Spinal cord (tissue), 10 donors: ENCODE measurements at places on chromosomes 3 and 15. TPM values are rescaled to one million over a fixed set of nuclear protein-coding genes. Genes with fewer than 3 reads are reported as not detected.

The COL6A6 gene
- 6.2 TPM for total RNA-seq

The IGSF10 gene
- total RNA-seq: 9.7 TPM

The ITPKA gene
- 0.89 TPM for total RNA-seq

The SERPINI2 gene
- total RNA-seq: 5.7 TPM

The ACOX2 gene
- total RNA-seq: 33.3 TPM

The SLC12A1 gene
- 1.9 TPM for total RNA-seq

The GOLGA8G gene
- total RNA-seq: not detected

The EHHADH gene
- total RNA-seq: 3.8 TPM

GRCh38 chr3:131075632-131076328 is 49.1 kb downstream of the NEK11 start:
- H3K4me1 ChIP-seq: no peaks in the 10 kb centered on the region
- DNase-seq: no peak
- H3K27ac ChIP-seq: no peak overlapping the region
- no peaks in the 10 kb centered on the region for H3K27me3 ChIP-seq
- H3K36me3 ChIP-seq: no peaks in the 10 kb centered on the region

GRCh38 chr15:42140383-42141070 is 15.9 kb downstream of the PLA2G4F start:
- H3K4me3 ChIP-seq: no peak overlapping the region
- no peaks in the 10 kb centered on the region for H3K4me1 ChIP-seq
- H3K27me3 ChIP-seq: no peaks in the 10 kb centered on the region
- H3K27ac ChIP-seq: no peak overlapping the region
- no peak for DNase-seq

GRCh38 chr15:95875121-95875643 is 455.3 kb upstream of the NR2F2 start:
- H3K4me1 ChIP-seq: no peaks in the 10 kb centered on the region
- no peak overlapping the region for H3K4me3 ChIP-seq
- H3K27ac ChIP-seq: no peak overlapping the region

DNA sequence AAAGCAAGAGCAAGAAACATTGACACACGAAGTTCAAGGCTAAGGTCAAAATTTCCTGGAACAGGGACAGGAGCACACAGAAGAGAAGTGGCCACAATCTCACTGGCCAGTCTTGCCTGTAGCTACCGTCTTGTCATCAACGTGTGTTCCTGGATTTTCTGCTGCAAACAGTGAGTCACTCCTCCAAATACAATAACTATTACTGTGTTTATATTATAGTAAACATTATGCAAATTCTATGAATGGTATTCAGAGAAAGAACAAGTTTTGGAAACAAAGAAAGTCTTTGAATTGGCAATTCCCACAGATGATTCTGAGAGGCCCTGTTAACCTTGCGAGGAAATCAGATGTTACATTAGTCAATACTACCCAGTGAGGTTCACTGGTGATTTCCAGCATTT is 220.5 kb downstream of the FAM43A start:
- no peaks in the 10 kb centered on the region for H3K36me3 ChIP-seq
- DNase-seq: no peak
- no peaks in the 10 kb centered on the region for H3K27me3 ChIP-seq
- H3K4me3 ChIP-seq: no peak overlapping the region

- DNase-seq: no peak
- no peak overlapping the region for H3K27ac ChIP-seq
- H3K27me3 ChIP-seq: no peaks in the 10 kb centered on the region
- no peaks in the 10 kb centered on the region for H3K36me3 ChIP-seq
- H3K4me3 ChIP-seq: no peak overlapping the region
Observed at GRCh38 chr15:71687902-71688508, 122.3 kb upstream of the NR2E3 start.

GRCh38 chr3:179196098-179196497 is 47.9 kb downstream of the PIK3CA start:
- no peak for DNase-seq
- H3K4me3 ChIP-seq: no peak overlapping the region
- H3K4me1 ChIP-seq: no peaks in the 10 kb centered on the region
- H3K27me3 ChIP-seq: no peaks in the 10 kb centered on the region

DNA sequence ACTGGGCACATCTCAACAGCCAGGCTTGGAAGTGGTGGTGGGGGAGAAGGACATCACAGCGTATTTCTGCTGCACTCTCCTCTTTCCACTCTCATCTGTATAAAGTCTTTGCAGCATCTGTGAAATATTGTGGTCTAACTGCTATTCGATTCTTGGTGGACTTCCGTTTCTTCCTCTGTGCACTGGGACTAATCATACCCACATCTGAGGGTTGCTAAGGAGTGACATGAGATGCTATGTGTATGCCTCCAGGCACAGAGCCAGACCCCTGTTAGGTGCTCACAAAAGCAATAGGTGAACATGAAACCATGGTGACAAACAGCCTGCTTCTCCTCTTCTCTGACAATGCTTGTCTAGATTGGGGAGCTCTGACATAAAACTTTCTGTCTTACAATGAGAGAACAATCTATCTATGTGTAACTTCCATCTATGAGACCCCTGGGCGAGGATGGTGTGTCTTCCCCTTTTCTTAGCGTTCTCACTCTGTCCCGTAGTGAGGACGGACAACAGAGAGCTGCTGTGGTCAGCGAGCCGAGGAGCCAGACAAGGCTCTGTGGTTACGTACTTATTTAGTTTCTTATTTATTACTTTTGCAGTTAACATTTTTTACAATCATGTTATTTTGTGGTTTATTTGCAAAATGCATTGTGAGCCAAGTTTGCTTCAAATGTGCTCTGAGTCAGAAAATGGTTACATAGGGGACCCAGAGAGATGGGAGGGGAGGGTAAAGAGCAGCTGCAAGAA is 196.7 kb upstream of the TPRG1 start:
- no peak for DNase-seq
- no peaks in the 10 kb centered on the region for H3K36me3 ChIP-seq
- H3K27ac ChIP-seq: no peak overlapping the region
- no peak overlapping the region for H3K4me3 ChIP-seq

GRCh38 chr3:27451251-27451650 is 32.9 kb downstream of the SLC4A7 start:
- H3K36me3 ChIP-seq: no peaks in the 10 kb centered on the region
- DNase-seq: no peak
- no peaks in the 10 kb centered on the region for H3K4me1 ChIP-seq
- no peak overlapping the region for H3K4me3 ChIP-seq

DNA sequence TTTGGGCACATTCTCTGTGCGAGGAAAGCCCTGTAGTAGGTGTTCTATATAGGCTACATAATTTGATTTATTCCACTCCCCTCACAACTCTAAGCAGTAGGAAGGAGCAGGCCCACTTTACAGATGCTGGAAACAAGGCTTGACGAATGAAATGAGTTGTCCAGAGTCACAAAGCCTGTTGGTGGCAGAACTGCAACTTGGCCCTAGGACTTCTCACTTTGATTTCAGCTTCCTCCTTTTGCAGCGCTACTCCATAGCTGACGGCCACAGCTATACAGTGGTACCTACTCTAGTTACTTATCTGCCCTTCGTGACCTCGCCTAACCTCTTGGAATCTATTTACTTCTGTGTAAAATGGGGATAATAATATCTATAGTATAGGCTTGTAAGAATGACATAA is 2.5 kb upstream of the IRAK2 start:
- H3K36me3 ChIP-seq: no peaks in the 10 kb centered on the region
- DNase-seq: no peak
- H3K4me3 ChIP-seq: no peak overlapping the region
- H3K27me3 ChIP-seq: no peaks in the 10 kb centered on the region
- H3K27ac ChIP-seq: no peak overlapping the region

DNA sequence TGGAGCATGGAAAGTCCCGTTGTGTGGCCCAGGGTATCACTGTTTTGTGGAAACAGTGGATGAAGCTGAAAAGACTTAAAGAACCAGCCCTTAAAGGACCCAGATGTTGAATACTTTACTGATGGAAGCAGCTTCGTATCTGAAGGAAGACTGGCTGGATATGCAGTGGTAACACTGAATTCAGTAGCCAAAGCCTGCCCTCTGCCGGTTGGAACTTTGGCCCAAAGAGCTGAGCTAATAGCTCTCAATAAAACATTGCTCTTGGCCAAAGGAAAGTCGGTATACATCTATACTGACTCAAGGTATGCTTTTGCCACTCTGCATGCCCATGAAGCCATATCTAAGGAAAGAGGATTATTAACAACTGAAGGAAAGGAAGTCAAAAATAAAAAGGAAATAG is 885.4 kb downstream of the PDCD6IP start:
- H3K4me1 ChIP-seq: no peaks in the 10 kb centered on the region
- no peaks in the 10 kb centered on the region for H3K27me3 ChIP-seq
- no peak overlapping the region for H3K4me3 ChIP-seq
- no peaks in the 10 kb centered on the region for H3K36me3 ChIP-seq
- no peak for DNase-seq

- no peaks in the 10 kb centered on the region for H3K36me3 ChIP-seq
- no peak for DNase-seq
- no peaks in the 10 kb centered on the region for H3K27me3 ChIP-seq
Observed at GRCh38 chr3:192879346-192880031, 38.2 kb downstream of the MB21D2 start.

- H3K36me3 ChIP-seq: no peaks in the 10 kb centered on the region
- DNase-seq: peak; percentile 91
- peaks cover 3% of the 10 kb centered on the region for H3K4me1 ChIP-seq
- H3K4me3 ChIP-seq: no peak overlapping the region
- H3K27me3 ChIP-seq: no peaks in the 10 kb centered on the region
Observed at GRCh38 chr3:23459465-23459864, 256.3 kb downstream of the UBE2E2 start.

DNA sequence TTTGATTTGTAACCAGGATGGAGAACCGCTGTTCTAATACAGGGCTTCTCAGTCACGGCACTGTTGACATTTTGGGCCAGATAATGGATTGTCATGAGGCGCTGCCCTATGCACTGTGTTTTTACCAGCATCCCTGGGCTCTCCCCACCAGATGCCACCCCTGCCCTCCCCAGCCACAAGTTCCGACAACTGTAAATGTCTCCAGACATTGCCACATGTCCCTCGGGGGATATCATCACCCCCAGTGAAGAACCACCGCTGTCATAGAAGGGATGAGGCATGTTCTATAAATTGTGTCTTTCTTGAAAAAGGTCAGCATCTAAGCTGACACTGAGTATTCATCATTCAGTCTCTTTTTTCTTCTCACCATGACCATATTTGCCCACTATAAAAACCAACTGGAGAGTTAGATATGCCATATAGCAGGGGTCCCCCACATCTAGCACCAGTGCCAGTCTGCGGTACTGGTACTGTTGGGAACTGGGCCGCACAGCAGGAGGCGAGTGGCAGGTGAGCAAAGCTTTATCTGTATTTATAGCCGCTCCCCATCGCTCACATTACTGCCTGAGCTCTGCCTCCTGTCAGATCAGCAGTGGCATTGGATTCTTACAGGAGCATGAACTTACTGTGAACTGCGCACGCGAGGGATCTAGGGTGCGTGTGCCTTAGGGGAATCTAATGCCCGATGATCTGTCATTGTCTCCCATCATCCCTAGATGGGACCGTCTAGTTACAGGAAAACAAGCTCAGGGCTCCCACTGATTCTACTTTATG is 260.5 kb upstream of the ST8SIA2 start:
- H3K36me3 ChIP-seq: no peaks in the 10 kb centered on the region
- DNase-seq: no peak
- no peaks in the 10 kb centered on the region for H3K27me3 ChIP-seq
- H3K27ac ChIP-seq: no peak overlapping the region
- H3K4me3 ChIP-seq: no peak overlapping the region

GRCh38 chr3:165159760-165160421 is 36.3 kb downstream of the SLITRK3 start:
- DNase-seq: no peak
- no peak overlapping the region for H3K27ac ChIP-seq
- no peaks in the 10 kb centered on the region for H3K36me3 ChIP-seq
- H3K4me3 ChIP-seq: no peak overlapping the region

- no peaks in the 10 kb centered on the region for H3K27me3 ChIP-seq
- no peak overlapping the region for H3K27ac ChIP-seq
- no peaks in the 10 kb centered on the region for H3K36me3 ChIP-seq
- no peaks in the 10 kb centered on the region for H3K4me1 ChIP-seq
Observed at GRCh38 chr3:175212896-175213295, 353.8 kb downstream of the NAALADL2 start.

GRCh38 chr15:70219256-70219895 is 121.7 kb upstream of the TLE3 start:
- H3K27ac ChIP-seq: peak overlapping the region; percentile 79
- H3K27me3 ChIP-seq: no peaks in the 10 kb centered on the region
- no peak overlapping the region for H3K4me3 ChIP-seq
- H3K36me3 ChIP-seq: no peaks in the 10 kb centered on the region
- H3K4me1 ChIP-seq: peaks cover 26% of the 10 kb centered on the region
- DNase-seq: peak; percentile 43

- H3K27me3 ChIP-seq: no peaks in the 10 kb centered on the region
- peak; percentile 5 for DNase-seq
- peak overlapping the region; percentile 87 for H3K27ac ChIP-seq
Observed at GRCh38 chr3:97765336-97765735, 778 bp downstream of the ARL6 start.

DNA sequence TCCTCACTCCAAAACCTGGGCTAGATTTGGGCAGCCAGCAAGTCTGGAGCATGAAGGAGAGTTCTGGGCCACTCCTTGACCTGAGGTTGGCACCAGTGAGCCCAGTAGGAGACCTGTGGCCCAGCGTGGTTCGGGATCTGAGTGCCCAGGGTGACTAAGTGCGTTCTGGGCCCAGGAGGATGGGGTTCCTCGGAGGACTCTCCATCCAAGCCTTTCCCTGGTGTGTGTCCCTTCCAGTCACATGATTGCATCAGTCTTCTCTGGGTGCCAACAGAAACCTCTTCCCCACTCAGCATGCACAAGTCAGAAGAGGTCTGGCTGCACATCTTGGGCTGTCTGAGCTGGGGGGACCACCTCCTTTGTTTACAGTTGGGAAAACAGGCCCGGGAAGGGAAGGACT is 14.9 kb downstream of the TMEM43 start:
- peaks cover 12% of the 10 kb centered on the region for H3K4me1 ChIP-seq
- DNase-seq: no peak
- peaks cover 70% of the 10 kb centered on the region for H3K36me3 ChIP-seq
- no peak overlapping the region for H3K27ac ChIP-seq
- no peaks in the 10 kb centered on the region for H3K27me3 ChIP-seq
- no peak overlapping the region for H3K4me3 ChIP-seq

DNA sequence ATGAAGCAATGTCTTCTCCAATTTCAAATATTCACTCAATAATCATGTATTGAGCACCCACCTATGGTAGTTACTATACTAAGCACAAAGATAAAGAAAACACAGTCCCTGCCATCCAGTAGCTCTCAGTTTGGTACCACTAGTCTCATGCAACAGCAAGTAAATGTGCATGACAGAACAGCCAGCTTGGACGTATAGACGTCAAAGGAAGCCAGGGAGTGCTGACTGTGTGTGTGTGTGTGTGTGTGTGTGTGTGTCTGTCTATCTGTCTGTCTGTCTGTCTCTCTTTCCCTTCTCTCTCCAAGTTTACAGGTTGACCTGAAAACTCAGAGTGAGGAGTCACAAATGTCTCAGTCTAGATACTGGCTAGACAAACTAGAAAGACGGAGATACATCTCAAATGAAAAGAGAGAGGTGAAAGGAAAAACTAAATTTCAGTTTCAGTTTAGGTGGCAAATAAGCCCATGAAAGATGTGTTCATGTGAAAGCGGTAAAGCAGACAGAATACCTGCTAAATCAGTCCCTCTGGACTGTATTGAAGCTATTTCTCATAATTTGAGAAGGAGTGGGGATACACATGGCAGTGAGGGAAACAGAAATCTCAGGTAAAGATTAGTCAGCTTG is 141.1 kb upstream of the PTPRG start:
- no peaks in the 10 kb centered on the region for H3K27me3 ChIP-seq
- no peaks in the 10 kb centered on the region for H3K36me3 ChIP-seq
- no peak overlapping the region for H3K4me3 ChIP-seq

GRCh38 chr3:174439331-174440252 is 419.5 kb upstream of the NAALADL2 start:
- no peaks in the 10 kb centered on the region for H3K27me3 ChIP-seq
- no peaks in the 10 kb centered on the region for H3K36me3 ChIP-seq
- peak overlapping the region; percentile 85 for H3K27ac ChIP-seq
- no peak for DNase-seq
